ENCODE measurements at places on chromosomes 11 and 22.

DNA sequence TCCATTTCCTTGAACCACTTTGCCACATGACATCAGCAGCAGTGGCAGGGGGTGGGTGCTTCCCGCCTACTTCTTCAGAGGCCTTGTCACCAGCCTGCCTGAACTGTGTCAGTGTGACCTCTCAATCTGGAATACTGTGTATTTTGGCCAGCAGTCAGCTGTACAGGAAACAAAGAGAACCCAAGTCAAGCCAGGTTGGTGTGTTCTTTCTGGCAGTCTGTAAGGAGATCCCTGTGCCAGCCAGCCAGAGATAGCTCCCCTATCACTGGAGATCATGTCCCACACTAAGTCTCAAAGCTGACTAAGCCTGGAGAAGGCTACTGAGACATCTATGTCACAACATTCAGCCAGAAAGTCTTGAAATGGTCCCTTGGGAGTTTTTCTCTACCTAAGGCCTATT lies 142.1 kb downstream of the TRPC6 start:
- H3K27ac ChIP-seq = peak overlapping the region; percentile 78
- H3K36me3 ChIP-seq = no peaks in the 10 kb centered on the region
- H3K4me3 ChIP-seq = no peak overlapping the region
- no peak for DNase-seq
- H3K4me1 ChIP-seq = peaks cover 56% of the 10 kb centered on the region

DNA sequence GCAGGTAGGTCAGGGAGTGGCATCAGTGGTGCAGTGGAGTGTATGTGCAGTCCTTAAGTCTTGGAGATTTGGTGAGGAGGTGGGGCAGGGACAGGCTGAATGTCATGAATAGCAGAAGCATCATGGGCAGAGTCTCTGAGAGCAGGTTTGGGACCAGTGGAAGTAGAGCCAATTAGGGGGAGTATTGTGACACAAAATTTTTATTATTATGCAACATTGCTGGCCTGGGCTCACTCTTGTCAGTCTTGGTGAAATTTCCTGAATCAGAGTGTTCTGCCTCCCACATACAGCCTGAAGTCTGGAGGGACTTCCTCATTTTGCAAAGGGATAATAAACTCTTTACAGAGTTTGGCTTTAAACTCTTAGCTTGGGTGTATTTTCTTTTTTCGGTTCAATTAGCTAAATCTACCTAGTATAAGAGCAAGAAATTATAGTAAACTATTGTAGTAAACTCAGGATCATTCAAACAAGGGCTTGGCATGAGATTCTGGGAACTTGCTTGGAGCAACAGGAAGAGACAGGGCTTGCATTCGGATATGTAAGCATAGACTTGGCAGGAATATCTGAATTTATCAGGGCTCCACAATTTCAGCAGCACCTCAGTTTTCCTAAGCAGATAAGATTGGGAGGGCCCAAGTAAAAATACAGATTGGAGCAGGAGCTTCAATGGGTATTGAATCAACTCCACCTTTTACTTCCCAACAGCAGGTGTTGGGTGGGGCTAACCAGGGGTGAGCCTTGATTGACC lies 67.7 kb downstream of the FDX1 start:
- no peak overlapping the region for H3K27ac ChIP-seq
- no peaks in the 10 kb centered on the region for H3K27me3 ChIP-seq
- no peaks in the 10 kb centered on the region for H3K36me3 ChIP-seq
- no peaks in the 10 kb centered on the region for H3K4me1 ChIP-seq

GRCh38 chr11:93116641-93117441 lies 81.0 kb downstream of the SLC36A4 start:
- no peak overlapping the region for H3K4me3 ChIP-seq
- H3K4me1 ChIP-seq = no peaks in the 10 kb centered on the region

- no peaks in the 10 kb centered on the region for H3K27me3 ChIP-seq
- H3K4me1 ChIP-seq = no peaks in the 10 kb centered on the region
- H3K36me3 ChIP-seq = no peaks in the 10 kb centered on the region
- H3K27ac ChIP-seq = no peak overlapping the region
- no peak for DNase-seq
Observed at GRCh38 chr22:25495285-25495684, 69.2 kb upstream of the GRK3 start.

- DNase-seq = no peak
- H3K4me1 ChIP-seq = no peaks in the 10 kb centered on the region
- H3K27me3 ChIP-seq = no peaks in the 10 kb centered on the region
- no peak overlapping the region for H3K27ac ChIP-seq
- H3K4me3 ChIP-seq = no peak overlapping the region
Observed at GRCh38 chr11:87589082-87589481, 551.3 kb downstream of the TMEM135 start.

DNA sequence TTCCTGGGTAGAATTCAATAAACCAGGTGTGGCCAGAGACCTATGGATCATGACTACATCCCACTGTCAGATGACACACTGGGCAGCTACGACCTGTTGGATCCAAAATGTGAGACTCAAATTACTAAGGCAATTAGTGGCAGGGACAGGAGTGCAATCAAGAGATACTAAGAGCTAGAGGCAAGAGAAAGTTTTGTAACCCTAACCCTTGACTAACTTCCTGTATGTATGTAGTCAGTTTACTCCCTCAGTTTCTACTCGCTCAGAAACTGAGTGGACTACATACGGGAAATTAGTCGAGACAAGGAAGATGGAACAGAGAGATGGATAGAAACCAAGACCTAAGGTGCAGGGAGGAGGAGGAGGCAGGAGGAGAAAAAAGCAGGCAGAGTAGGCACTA lies 2.7 kb downstream of the CYB5R2 start:
- H3K27me3 ChIP-seq = no peaks in the 10 kb centered on the region
- DNase-seq = no peak
- no peaks in the 10 kb centered on the region for H3K36me3 ChIP-seq
- no peak overlapping the region for H3K27ac ChIP-seq
- H3K4me3 ChIP-seq = no peak overlapping the region

DNA sequence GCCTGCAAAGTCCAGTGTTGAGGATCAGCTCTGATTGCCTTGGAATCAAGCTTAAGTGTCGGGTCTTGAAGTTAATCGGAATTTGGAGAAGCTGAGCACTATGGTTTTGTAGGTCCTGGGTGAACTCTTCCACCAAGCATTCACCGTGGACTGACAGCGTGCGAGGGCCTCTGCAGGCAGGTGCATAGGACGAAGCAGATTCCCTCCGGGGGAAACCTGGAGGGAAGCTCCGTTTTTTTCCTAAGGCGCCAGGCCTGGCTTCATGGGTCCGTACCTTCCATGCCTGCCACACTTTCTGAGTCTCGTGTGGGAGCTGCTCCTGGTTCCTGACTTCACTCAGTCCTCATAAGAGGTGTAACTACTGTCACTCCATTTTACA lies 170.1 kb downstream of the CRYBB2 start:
- no peaks in the 10 kb centered on the region for H3K4me1 ChIP-seq
- no peak overlapping the region for H3K27ac ChIP-seq
- no peaks in the 10 kb centered on the region for H3K36me3 ChIP-seq
- no peak for DNase-seq
- H3K4me3 ChIP-seq = no peak overlapping the region

- DNase-seq = no peak
- no peak overlapping the region for H3K27ac ChIP-seq
- no peaks in the 10 kb centered on the region for H3K4me1 ChIP-seq
- no peaks in the 10 kb centered on the region for H3K27me3 ChIP-seq
- no peak overlapping the region for H3K4me3 ChIP-seq
Observed at GRCh38 chr11:104725796-104726408, 172.4 kb downstream of the CASP12 start.

GRCh38 chr22:23509571-23510302 lies 70.4 kb downstream of the IGLL1 start:
- DNase-seq = peak; percentile 20
- no peak overlapping the region for H3K27ac ChIP-seq
- no peaks in the 10 kb centered on the region for H3K36me3 ChIP-seq

- H3K36me3 ChIP-seq = no peaks in the 10 kb centered on the region
- peak overlapping the region; percentile 68 for H3K27ac ChIP-seq
- peak; percentile 96 for DNase-seq
Observed at GRCh38 chr11:113505541-113506375, 30.6 kb upstream of the DRD2 start.

- H3K4me1 ChIP-seq = peaks cover 15% of the 10 kb centered on the region
- H3K36me3 ChIP-seq = peaks cover under 1% of the 10 kb centered on the region
- DNase-seq = no peak
- H3K27ac ChIP-seq = no peak overlapping the region
- no peaks in the 10 kb centered on the region for H3K27me3 ChIP-seq
Observed at GRCh38 chr11:3121931-3122774, 43.0 kb downstream of the OSBPL5 start.
